ENCODE measurements at places on chromosomes 5 and 9.

DNA sequence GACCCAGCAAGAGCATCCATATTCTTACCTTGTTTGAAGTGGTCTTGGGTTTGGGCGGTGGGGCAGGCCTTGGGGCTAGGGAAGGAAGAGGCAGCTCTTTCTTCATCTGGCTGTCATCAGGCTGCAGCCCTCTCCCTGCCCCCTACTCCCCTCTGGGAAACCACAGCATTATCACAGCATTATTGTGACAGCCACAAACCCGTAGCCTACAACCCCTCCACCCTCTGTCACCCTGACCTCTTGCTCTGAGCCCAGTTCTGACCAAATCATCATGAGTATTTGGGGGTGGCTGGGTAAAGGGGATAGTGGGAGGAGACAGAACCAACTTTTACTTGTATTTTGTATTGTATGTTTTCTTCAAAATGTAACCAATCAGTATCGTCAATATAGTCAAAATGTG, 94.3 kb upstream of the ARRDC3 start:
- DNase-seq: no peak

DNA sequence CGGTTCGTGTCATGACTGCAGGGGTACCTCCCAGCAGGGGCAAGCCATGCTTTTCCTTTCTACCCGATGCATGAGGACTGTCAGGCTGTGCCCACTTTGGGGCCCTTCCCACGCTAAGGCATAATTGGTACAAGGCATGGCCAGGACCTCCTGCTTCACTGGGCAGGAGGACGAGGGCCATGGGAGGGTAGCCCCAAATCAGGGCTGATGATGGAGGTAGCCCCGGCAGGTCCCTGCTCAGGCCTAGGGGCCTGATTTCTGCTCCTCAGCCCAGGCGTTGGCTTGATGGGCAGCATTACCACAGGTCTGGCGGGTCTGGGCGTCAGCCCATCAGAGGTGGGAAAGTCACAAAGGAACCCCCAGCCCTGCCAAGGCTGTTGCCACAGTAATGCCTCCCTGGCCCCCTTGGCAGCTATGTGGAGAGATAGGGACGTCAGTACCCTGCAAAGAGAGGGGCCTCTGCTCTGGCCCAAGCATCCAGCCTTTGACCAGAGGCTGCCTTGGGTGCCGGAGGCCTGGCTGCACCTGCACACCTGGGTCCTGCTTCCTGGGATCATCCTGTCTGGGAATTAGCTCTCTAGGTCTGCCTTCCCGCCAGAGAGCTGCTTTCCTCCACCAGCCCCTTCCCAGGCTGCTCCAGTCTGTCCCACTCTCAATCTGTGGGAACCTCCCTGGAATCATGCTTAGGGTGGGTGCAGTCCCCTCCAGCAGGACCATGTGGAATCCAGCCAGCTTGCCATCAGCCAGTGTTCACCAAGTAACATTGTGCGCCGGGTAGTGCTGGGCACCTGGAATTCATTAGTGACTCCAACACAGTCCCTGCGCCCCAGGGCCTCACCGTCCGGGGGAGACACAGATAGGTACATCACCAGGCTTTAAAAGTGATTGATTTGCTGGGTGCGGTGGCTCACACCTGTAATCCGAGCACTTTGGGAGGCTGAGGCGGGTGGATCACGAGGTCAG, 15.4 kb downstream of the TSPAN17 start:
- no peak for DNase-seq

- no peak for DNase-seq
Measured at GRCh38 chr5:110031402-110032140, 341.8 kb downstream of the MAN2A1 start.

DNA sequence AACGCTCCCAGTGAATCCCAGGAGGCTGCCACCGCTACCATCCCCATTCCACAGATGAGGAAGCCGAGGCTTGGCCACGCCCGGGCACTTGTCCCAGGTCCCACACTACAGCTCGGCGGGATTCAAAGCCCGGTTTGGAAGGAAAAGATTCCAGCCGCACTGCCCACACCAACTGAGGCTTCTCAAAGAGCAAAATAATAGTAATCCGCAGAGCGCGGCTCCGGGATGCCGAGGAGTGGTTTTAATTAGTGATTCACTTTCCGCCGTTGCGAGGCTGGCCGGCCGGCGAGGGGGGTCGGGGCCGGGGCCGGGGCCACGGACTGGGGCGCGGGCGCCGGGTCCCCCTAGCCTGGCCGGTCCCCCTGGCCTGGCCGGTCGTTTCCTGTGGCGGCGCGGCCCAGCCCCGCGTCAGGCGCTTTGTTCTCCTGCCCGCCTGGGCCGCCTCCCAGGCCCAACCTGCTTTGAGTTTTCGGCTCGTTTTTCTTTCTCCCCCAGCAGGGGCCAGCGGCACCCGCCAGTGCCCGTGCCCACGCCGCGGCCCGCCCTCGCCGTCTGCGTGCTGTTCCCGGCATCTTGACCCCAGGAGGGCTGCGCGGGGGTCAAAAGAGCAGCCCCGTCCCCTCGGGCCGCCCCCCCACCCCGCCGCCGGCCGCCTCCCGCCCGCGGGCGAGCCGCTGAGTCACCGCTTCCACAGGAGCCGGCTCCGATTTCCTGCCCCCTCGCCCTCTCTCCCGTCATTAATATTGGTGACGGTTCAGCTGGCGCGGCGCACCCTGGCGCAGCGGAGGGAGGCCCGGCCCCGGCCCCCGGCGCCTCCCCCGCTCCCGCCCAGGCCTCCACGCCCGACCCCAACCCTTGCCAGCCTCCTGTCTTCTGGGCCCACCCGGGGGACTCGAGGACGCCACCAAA, 31.2 kb downstream of the FGF18 start:
- no peak for DNase-seq

DNA sequence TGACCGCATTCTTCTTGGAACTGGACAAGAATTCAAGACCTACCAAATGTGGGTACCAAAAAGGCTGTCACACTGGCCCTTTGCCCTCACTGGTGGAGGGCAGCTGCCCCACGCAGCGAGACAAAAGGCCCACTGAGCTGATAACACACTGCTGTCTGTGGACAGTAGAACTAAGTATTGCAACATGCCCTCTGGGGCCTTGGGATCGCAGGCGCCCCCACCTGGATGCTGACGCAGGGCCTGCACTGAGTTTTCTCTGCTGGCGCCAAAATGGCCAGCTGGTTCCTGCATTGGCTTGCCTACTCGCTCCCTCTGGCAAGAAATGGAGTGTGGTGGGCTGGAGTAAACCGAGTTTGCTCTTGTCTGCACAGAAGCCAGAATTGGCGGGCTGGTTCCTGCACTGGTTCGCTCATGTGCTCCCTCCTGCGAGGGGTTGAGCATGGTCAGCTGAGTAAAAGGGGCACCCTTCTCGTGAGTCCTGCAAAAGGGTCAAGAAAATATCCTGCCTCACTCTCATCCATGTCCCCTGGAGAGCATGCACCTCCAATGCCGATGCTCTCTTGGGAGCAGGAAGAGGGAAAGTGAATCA, 55.7 kb downstream of the NXNL2 start:
- DNase-seq: no peak

GRCh38 chr9:70485273-70485858, 70.9 kb upstream of the KLF9 start:
- DNase-seq: no peak

DNA sequence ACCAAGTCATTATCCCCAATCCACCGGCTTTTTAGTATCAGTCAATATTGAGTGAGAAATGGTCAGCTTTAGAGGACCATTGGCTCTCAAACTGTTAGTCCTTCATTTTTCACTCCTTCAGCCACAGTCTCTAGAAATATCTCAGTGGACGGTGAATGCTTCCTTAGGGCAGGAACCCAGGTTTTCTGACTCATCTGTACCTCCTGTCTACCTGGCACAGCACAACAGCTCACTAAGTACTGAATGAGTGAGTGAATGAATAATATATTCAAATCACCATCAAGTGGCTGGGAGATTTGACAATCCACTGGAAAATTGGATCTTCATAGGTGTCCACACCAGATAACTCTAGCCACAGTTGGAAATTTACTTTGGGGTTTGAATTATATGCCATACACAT, 609.5 kb upstream of the CLINT1 start:
- DNase-seq: no peak

DNA sequence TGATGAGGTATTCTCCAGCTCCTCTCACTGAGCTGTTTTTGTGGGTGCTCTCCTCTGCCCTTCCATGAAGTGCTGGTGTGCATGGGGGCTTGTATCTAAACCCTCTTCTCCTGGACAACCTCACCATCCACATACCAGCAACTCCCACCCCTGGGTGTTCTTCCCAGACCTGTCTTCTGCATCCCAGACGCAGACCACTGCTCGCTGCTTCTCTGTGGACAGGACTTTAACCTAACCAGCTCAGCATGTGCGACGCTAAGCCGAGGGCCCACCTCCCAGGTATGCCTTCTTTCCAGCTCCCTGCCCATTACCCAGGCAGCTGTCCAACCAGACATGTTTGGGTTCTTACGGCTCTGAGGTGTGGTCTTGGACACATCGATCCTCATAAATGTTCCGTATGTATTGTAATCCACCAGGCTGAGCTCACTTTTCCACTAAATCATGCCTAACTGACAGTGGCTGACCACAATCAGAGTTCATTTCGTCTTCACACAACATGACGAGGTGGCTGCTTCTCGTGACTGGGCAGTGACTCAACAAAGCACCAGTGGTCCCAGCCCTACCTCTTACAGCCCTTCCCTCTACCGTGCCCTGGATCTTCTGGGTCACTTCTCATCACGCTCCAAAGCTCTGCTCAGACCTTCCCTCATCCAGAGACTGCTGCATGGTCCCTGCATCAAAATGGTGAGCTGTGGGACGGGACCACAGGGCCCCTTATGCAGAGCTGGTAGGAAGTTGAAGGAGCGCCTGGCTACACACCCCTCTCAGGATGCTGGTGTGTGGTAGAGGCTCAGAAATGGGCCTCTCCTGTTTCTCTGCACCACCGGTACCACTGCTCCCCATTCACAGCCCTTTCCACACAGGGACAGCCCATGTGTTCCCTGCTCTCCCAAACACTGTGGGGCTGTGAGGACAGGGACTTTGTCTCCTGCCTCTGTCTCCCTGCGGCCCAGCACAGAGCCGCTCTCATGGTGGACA, 9.6 kb upstream of the PTGES2 start:
- no peak for DNase-seq

DNA sequence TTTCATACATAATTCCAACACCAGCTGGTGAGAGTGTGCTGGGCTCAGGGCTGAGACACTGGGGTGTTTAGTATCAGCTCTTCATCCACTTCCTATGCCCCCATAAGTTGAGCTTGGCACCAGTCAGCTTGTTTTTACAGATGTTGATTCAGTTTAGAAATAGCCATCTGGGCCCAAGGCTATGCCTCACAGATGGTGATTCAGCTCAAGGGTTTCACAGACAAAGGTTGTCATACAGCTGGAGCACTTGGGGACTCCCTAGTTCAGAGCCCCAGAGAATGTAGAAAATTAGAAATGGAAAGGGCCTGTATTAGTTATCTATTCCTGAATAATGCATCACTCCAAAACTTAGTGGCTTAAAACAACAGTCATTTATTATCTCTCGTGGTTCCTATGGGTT, 10.3 kb upstream of the CRHBP start:
- DNase-seq: no peak

DNA sequence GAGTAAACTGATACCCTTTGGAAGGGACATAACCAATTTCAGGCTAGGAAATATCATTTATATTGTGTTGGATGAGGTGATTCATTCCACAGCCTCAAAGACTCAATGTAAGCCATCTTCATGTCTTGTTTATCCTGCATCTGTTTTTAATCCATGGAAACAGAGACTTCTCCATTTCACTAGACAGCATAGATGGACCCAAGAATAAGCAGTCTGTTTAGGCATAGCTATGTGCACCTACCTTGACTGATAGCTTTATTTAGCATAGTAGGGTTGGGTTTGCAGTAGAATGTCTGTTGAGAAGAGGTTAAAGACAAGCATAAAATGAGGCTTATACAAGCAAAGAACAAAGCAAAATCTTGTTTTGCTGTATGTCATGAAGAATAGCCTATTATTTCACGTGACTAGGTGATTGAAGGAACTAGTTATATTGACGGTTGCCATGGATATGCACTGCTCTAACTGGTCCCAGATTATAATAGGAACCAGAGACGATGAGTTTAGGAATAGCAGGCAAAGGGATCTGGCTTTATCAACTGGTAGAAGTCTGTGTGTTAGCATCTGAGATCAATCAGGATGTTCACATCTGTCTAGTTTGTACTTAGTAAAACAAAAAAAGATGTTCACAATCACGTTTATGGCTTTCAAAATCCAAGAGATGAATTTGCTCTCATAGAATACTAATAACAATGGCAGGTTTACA, 154.8 kb upstream of the KLF9 start:
- DNase-seq: no peak

- no peak for DNase-seq
Measured at GRCh38 chr9:37952731-37953130, 48.8 kb upstream of the SLC25A51 start.

DNA sequence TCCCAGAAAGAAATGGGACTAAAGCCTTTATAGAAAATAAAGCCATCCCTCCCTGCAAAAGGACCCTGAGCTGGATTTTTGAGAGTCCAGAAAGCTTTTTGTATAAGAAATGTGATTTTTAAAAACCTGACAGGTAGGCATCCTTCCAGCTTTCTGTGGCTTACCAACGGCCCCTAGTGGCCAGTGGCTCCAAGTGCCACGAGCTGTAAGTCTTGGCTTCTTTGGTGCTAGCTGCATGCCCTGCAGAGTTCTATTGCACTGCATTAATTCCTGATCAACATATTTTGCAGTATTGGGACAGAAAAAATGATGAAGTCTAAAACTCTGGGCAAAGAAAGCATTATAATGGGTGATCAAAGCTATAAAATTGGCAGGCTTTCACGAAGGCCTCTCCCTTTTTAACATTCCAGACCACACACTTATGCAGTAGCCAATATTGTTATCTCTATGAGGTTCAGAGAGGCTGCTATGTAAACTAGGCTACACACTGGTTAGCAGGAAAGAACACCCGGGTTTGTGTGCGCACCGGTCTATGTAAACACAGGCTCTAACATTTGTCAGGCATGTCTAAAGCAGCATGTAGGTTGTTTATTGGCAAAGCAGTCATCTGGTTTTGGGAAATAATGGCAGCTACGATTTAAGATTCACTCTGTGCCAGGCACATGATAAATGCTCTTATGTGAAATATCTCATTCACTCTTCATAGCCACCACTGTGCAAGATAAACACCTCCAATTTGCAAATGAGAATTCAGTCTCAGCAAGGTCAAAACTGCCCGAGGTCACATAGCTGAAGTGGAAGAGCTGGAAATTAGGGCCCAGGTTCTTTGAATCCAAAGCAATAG, 55.2 kb downstream of the NMUR2 start:
- no peak for DNase-seq

DNA sequence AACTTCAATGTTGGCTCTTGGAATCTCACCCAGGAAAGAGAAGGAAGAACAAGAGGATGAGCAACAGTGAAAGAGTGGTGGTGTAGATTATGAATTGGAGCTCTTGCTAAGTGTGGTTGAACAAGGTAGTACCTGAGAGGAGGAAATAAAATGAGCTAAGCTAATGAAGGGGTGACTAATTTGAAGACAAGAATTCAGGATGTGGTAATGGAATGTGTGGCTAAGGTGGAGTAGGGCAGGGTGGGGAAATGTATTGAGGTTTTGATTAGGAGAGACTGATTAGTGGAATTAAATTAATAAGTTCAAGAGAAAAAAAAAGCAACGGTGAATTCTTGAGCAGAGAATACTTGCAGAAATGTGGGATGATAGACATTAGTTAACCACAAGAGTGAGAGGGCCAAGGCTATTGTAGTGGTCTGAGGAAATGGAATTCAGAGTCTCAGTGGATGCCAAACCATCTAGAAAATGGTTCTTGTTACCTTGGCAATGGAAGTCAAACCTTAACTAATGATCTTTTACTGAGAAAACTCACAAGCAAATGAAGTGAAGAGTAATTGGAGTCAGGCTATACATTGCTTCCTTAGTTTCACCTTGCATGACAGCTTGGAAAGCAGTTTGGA, 648.3 kb upstream of the ZNF608 start:
- DNase-seq: no peak

GRCh38 chr5:168401880-168402279, 84.4 kb upstream of the RARS1 start:
- DNase-seq: no peak
